ENCODE measurements at places on chromosomes 3 and 15.

GRCh38 chr15:92343924-92344643 is 49.6 kb upstream of the ST8SIA2 start:
- no peak for DNase-seq

DNA sequence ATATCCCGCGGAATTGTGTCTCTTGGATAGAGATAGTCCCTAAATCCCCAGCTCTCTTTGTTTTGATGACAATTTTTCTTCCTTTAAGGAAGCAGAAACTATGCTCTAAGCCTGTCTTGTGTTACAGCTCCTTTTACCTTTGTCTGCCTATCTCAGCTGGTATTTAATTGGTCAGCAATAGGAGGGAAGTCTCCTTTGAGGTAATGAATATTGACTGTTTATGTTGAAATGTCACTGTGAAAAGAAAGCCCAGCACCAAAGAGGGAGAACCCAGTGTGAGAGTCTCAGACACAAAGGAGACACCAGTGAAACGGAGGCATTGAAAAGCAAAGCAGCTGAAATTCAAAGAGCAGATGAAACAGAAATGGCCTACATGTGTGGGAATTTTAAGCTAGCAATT is 372.6 kb downstream of the NR2F2 start:
- no peak for DNase-seq

GRCh38 chr3:196057760-196058331 is 24.0 kb downstream of the TFRC start:
- DNase-seq: no peak

DNA sequence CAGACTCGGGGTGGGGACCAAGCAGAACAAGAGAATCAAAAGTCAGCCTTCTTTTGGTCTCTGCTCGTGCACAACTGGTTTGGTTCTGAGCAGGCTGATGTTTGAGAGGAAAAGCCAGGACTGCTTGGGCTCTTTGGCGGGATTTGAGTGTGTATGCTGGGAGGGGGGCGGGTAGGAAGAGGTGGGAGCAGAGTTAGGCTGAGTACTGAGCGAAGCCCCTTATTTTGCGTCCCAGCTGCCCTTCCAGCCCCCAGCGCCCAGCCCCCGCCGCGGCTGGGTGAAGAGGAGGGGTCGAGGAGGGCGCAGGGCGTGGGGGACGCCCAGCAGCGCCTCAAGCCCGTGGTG is 153.5 kb upstream of the GOLIM4 start:
- no peak for DNase-seq

- DNase-seq: no peak
Observed at GRCh38 chr3:70603103-70603502, 290.7 kb upstream of the MDFIC2 start.

GRCh38 chr3:155270485-155271342 is 22.8 kb downstream of the STRIT1 start:
- DNase-seq: no peak

DNA sequence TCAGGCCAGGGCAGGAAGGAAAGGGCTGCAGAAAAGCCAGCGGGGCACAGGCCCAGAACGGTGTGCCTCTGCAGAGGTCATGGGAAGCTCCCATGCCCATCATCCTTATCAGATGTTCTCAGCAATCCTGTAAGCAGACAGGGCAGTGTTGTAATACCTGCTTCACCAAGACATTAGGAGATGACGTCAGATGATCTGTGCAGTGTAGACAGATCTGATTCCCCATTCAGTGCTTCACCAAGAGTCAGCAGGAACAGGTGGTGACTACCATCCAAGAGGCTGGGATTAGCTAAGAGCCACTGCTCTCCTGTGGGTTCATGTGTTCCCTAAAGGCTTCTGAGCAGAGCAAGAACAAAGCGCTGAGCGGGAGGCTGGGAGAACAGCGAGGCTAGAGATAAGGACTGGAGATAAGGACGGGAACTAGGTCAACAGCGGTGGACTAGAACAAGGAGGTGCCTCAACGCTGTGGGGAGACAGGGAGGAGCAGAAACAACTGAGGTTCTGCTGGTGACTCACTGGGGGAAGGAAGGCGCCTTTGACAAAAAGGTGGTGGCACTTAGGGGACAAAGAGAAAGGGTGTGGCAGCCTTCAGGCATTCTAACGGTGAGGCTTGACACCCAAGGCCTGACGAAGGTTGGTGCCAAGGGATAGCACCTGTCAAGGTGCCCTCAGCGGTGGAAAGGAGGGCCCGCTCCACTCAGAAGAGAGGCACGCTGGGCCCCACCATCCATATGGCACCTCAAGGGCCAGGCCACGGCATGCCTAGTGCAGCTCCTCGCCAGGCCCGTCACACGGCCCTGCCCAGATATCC is 28.4 kb downstream of the CCDC12 start:
- DNase-seq: no peak

DNA sequence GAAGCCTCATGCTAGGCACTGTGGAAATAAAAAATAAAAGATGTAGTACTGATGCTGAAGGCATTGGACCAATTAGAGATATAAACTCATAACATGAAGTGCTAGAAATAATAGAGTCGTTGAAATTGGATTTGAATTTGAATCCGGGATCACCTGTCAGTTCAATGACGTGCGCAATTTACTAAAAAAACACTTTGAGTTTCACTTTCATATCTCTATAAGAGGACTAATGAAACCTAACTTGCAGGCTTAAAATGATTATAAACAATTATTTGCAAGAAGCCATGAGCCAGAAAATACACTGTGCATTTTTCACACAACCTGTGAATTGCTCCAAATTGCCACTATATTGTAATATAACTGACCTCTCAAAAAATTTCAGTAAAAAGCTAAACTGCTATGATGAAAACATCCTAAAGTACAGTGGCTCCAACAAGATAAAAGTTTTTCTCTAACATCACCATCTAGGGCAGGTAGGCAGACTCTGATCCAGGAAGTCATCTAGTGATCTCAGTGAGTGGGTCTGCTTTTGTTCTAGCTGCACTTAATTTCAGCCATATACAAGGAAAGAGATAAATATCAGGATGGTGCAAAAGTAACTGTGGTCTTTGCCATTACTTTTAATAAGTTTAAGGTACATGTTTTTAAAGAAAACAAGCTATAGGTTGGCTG is 440.2 kb downstream of the CNTN6 start:
- no peak for DNase-seq

- DNase-seq: no peak
Observed at GRCh38 chr15:52150043-52150825, 37.7 kb upstream of the BCL2L10 start.

DNA sequence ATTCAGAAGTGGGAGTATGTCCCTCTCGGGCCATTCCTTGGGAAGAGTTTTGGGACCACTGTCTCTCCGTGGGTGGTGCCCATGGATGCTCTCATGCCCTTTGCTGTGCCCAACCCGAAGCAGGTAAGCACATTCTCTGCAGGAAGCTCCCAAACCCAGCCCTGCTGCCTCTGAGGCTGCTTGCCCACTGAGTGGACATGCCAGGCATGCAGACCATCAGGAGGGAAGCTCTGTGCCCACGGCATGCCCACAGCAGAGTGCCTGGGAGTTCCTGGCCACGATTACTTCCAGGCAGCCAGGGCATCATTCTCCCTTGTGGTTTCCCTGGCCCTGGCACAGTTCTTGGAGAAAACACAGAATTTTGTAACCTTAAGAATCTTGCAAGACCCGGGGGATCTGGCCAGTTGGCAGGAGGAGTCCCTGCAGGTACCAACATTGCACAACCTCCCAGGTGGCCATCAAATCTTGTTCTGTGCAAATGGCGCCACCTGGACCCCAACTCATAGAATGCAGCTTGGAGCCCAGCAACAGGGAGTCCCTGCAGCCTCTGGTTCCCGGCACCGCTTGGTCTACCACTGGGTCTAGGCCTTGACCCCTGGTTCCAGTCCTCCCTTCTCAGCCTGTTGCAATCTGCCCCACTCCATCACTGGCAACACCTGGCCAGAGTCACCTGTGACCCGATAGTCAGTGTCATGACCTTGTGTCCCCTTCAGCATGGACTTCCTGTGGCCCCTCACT is 20.4 kb downstream of the FAH start:
- peak; percentile 79 for DNase-seq

- DNase-seq: no peak
Observed at GRCh38 chr3:115351193-115351592, 204.1 kb upstream of the ZBTB20 start.

DNA sequence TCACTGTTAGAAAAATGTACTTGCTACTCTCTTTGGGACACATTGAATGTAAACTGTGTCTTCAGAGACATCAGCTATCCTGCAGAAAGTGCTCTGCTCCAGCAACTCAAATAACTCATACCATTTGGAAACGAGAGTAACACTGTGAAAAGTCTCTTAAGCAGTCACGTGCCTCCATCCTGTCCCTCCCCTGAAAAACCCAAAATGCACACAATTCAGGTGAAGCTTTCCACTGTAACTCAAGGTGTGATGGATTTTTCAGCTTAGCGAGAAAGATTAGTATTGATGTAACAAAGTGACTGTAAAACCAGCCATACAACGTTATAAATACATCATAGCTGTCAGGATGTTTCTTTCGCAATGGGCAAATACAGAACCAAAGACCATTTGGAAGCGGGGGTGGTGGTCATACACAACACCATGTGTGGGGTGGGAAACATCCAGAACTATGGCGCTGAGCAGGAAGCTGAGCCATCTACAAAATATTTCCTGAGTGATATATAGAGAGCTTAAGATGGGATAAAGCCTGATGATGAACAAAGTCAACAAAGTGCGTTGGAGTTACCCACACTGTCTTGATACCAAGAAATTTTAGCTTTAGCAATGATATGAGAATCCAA is 332.3 kb downstream of the FOXP1 start:
- no peak for DNase-seq

DNA sequence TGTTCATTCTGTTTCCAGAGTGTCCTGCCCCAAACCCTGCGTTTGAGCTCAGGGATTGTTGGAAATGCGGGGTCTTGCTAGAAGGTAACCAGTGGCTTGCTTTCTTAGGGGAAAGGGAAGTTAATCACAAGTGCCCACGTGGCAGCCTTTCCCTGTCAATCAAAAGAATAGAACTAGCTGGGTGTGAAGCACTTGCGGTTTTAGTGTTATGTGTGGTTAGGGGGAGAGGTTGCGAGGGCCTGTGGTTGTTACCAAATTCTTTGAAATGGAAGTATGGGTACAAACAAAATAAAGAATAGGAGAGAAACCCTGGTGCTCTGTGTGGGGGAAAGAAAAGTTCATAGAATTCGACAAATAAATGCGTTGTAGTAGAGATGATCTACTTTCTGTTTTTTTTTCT is 67.6 kb downstream of the FNDC3B start:
- peak; percentile 97 for DNase-seq

GRCh38 chr3:155608228-155608920 is 136.5 kb downstream of the PLCH1 start:
- no peak for DNase-seq

DNA sequence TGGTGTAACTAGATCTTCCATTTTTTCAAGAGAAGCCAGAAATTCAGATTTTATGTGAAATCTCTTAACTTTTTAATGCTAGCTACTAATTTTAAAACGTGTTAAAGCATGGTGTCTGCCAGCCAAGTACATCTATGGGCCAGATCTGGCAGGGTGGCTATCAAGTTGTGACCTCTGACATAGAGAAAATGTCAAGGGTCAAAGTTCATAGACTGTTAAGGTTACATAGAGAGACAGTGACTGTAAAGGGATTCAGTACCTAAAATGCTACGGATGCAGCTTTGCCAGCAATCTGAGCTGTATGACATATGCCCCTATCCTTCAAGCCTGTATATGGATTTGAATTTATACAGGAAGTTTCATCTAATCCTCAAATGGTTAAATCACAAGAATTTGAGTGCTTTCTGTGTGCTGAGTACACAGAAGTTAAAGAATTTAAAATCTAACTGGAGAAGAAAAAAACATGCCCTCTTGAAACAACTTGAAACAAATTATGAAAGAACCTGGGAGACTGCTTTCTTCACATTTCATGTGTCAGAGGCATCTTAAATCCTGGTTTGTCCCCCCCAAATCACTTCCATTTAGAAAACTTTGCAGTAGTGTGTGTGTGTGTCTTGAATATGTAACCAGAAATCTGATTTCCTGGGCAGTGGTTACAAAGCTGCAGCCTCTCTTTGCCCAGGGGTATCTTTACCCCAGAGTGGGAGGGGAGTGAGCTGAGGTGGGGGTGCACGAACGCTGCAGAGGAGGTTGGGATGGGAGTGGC is 895 bp upstream of the ARHGAP31 start:
- no peak for DNase-seq

DNA sequence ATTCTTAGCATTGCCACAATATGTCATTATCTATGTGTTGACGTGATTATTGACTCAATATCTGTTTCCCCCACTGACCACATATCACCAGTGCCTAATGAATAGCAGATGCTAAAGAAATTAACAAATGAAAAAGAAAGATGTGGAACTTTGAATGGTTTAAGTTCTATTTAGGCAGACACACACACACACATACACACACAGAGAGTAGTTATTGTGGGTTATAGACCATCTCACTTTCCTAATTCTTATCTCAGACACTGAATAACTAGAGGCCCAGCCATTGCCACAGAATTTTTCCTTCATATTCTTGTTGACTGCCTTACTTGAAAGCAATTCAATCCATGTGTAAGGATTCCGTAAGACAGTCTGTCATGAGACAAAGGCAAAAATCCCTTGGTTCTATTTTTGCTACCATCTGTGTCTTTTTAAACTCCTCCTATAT is 61.9 kb upstream of the PHLDB2 start:
- DNase-seq: no peak

DNA sequence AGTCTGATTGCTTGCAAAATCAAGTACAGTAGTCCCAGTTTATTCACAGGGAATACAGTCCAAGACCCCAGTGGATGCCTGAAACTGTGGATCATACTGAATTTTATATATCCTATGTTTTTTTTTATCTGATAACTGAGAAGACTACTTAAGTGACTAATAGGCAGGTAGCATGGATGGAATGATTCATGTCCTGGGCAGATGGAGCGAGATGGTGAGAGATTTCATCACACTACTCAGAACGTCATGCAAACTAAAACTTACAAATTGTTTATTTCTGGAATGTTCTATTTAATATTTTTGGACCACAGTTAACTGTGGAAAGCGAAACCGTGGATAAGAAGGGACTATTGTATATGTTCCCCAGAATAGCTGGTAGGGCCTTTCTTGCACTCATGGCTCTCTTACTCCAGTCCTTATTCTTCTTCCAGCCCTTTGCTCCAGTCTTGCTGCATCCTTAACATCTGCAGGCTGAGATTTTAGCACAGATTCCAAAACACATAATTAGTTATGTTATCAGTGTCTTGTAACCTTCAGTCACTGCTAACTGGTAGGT is 290.0 kb downstream of the ADAMTSL3 start:
- DNase-seq: no peak

DNA sequence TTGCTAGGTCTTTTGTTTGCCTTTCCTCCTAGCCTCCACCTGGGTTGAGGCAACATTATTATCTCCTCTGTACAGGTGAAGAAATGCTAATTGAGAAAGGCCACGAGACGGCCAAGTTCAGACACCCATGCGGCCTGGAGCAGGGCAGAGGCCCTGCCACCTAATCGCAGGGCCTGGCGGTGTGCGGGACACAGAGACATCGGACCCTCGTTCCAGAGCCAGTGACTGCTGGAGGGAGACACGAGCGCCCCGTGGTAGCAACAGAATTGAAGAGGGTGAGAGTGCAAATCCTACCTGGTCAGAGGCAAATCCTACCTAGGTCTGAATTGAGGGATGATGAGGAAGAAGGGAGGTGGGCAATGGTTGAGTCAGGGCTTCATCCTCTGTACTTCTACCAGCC is 113.8 kb upstream of the MEF2A start:
- no peak for DNase-seq

- DNase-seq: no peak
Observed at GRCh38 chr3:77535116-77535515, 495.2 kb downstream of the ROBO2 start.

- no peak for DNase-seq
Observed at GRCh38 chr3:187370051-187370450, 1.9 kb downstream of the RTP4 start.

GRCh38 chr3:39075910-39076309 is 24.1 kb downstream of the WDR48 start:
- no peak for DNase-seq
